ENCODE measurements at places on chromosomes 16 and 17.

- DNase-seq: no peak
Measured at GRCh38 chr17:231191-231965, 49.9 kb upstream of the DOC2B start.

DNA sequence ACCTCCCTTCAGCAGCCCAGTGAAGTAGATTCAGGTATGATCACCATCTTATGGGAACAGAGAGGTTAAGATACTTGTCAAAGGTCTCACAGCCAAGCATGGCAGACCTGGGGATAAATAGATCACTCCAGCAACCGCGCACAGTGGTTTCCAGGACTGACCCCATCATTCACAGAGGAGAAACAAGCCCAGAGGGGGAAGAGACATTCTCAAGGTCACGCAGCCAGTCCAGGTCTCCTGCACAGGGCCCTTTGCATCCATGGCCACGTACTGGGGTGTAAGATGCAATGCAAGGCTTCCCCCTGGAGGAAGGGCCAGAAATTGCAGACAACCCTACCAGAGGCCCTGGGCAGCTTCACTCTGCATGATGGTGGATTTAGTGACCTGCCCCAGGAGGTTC lies 19.9 kb downstream of the TLE7 start:
- peak; percentile 40 for DNase-seq

GRCh38 chr17:73045724-73046123 lies 46.8 kb downstream of the SLC39A11 start:
- no peak for DNase-seq

- peak; percentile 61 for DNase-seq
Measured at GRCh38 chr17:67216578-67217320, 28.2 kb downstream of the HELZ start.

- DNase-seq: no peak
Measured at GRCh38 chr17:62693616-62694409, 66.3 kb downstream of the MRC2 start.

DNA sequence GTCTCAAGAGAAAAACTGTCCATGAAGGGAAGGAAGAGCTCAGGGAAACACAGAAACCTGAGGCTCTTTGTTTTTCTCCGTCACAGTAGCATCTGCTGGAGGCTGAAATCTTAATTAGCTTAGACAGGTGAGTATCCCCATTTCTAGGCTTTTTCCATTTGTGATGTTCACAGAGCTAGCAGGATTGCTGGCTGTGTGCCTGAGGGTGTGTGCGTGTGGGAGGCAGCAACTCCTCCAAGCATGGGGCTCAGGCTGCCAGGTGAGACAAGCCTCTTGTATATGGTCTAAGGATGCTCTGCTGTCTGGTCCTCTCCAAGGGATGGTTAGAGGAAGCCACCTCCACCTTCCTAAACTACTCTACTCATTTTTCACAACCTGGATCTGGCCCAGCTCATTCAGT lies 569.9 kb downstream of the HS3ST4 start:
- DNase-seq: no peak

- no peak for DNase-seq
Measured at GRCh38 chr16:10535461-10535860, 44.9 kb downstream of the EMP2 start.

- no peak for DNase-seq
Measured at GRCh38 chr17:159609-160008, 21.8 kb downstream of the DOC2B start.

- no peak for DNase-seq
Measured at GRCh38 chr17:32970281-32970680, 21.4 kb upstream of the SPACA3 start.
